ENCODE measurements at places on chromosomes 5 and 9.

DNA sequence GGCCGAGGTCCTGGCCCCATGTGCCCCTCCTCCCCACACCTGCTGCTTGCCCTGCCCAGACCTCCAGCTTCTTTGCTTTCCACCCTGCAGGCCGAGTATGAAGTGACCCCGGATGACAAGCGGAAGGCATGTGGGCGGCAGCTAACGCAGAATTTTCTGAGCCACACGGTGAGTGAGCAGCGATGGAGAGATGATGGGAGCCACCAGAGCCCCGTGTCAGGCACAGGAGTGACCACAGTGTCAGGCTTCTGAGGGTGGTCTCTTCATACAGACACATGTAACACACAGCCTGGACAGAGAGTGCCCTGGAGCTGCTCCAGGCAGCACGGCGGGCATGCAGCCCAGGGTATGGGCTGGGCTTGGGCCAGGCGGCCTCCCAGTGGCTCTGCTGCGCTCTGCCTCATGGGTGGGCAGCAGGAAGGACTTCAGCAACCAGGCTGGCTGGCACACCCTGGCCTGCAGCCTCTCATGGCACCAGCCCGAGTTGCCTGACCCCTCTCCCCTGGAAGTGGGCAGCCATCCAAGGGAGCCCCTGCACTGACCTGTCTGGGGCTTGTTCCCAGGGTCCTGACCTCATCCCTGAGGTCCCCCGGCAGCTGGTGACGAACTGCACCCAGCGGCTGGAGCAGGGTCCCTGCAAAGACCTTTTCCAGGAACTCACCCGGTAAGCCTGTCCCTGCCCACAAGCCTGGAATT lies 5.8 kb downstream of the GRK6 start:
- no peak for DNase-seq

DNA sequence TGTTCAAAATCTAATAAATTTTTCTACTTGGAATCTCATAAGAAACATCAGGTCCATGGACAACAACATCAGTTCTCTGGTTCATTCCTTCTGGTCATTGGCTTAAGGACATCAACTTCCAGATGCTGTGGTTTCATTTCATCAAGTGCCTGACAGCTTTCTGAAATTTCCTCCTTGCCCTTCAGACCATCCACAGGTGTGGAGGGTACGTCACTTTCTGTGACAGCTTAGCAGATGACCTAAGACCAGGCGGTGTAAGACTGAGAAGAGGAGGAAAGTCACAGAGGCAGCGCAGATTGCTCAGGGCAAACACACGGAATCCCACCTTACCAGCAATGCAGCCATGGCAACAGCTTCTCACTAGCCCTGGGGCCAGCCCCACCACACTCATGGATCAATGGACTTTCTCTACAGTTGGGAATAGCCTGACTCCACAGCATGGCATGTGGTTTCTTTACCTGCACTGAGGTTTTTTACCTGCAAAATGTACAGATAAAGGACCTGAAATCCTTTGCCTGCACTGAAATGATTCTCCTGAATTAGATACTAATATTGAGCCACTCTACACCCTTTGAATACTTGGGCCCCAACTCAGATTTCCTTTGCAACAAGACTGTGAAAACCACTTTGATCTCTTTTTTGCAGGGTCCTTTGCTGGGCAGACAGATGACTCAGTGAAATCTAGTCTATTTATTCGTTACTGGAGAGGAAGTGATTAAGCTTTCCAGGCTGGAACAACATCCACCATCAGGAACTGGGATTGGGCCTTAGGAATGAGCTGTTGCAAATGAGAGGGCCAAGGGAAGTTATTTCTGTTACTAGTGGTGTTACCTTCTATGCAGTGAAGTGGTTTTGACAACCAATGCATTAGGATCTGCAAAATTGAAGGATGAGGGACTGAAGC lies 26.9 kb downstream of the TICAM2 start:
- no peak for DNase-seq

DNA sequence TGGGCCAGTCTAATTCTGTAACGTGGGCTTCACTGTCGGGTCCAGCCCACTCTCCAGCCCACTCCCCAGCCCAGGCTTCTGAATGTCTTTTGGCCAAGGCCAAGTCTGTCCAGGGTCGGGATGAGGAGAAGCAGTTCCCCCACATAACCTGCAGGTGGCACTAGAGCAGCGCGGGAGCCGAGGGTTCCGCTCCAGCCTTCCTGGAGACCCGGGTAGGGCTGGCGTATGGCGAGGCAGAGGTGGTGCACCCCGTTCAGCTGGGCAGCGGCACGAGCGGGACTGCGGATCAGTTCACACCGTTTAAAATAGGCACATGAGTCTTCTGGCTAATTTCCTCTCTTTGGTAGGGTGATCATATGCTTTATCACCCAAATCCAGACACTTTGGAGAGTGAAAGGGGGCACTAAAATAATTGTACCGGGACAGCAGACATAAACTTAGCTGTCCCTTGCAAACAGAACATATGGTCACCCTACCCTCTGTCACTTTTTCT lies 185.9 kb downstream of the MSX2 start:
- DNase-seq: peak; percentile 47

DNA sequence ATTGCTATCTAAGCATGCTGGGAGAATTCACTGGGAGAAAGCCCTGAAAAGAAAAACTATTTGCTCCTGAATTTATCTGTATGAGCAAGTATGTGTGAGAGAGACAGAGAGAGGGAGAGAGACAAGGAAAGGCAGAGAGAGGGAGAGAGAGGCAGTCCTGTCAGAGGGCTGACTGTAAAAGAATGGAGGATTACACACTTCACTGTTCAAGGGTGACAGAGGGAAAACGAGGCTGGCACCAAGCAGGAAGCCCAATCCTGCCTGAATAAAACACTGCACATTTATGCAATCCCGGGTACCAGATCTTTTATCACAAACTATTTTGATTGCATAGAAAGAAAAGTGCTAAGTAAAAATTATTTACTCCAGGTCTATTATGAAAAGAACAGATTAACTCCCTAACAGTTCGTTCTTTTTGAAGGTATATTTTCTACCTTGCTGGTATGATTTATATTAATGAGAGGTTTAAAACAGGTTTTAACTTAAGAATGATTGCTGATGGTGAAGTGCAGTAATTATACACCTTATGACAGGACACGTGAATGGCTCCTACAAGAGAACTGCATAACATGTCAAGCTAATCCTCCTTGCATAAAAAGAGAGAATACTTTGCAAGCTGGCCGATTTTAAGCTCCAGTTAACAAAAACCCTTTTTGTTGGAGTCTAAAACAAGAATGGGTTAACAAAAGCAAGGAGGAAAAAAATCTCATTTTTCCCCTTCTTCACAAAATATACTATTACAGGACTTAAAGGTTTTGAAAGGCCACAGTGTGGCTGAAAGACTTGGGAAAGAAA lies 82.5 kb downstream of the NFIB start:
- DNase-seq: no peak

DNA sequence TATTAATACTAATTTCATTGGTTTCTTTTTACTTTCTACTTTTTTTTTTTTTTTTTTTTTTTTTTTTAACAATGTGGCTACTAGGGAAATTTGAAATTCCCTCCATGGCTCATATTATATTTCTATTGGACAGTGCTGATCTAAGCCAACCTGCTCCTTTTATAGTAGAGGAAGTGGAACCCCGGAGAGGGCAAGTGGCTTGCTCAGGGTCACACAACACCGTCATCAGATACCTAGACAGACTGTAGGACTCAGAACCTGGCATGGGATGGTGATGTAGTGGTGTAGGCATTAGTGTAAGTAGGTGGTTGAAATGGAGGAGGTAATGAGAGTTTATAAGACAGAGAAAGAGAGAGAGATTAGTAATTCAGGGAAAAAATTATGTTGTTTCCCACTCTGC lies 10.8 kb downstream of the ZNF618 start:
- no peak for DNase-seq

- no peak for DNase-seq
These were observed 89.4 kb downstream of the SH3TC2 start for GRCh38 chr5:148973455-148973854.

- DNase-seq: no peak
These were observed 10.0 kb downstream of the PLPPR1 start for GRCh38 chr9:101038488-101038887.

DNA sequence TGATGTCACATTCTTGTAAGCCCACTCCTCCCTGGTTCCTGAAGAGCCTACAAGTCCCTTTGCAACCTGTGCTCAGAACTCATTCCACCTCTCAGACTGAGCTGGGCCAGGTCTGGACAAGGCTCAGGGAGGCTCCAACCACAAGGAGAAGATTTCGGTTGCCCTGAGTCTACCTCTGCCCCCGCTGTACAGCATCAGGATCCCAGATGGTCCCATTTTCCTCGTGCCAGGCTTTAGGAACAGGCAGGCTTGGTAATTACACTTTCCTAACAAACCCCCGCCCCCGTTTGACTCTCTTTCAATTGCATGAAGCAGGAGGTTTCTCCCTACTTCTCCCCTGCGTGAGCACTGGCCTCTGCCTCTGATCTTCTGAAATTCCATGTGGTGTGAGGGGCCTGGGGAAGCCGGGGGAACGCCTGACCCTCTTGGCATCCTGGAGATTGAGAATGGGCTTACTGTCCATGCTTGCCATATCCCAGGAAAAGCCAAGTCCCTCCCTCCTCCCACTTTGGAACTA lies 86.9 kb upstream of the CTNNA1 start:
- DNase-seq: no peak

GRCh38 chr9:16193066-16193465 lies 640.2 kb downstream of the CCDC171 start:
- no peak for DNase-seq

- no peak for DNase-seq
These were observed 187.8 kb downstream of the NR3C1 start for GRCh38 chr5:143215690-143216089.

DNA sequence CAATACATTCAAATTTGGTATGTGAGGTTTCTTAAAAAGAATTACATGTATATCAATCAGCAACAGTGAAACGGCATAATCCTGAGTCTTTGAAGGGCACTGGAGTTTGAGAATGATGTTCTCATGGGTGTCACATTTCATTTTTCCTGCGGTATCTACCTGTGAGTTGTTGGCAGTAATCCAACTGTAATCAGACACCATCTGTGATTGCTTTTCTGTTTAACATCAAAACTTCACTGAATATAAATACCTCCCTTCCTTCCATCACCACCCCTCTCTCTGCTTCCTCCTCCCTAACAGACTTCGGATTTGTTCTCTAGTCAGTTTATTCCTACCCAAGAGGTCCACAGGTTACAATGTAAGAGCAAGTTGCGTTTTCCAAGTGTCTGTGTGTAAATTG lies 275.2 kb upstream of the PCSK5 start:
- DNase-seq: no peak

DNA sequence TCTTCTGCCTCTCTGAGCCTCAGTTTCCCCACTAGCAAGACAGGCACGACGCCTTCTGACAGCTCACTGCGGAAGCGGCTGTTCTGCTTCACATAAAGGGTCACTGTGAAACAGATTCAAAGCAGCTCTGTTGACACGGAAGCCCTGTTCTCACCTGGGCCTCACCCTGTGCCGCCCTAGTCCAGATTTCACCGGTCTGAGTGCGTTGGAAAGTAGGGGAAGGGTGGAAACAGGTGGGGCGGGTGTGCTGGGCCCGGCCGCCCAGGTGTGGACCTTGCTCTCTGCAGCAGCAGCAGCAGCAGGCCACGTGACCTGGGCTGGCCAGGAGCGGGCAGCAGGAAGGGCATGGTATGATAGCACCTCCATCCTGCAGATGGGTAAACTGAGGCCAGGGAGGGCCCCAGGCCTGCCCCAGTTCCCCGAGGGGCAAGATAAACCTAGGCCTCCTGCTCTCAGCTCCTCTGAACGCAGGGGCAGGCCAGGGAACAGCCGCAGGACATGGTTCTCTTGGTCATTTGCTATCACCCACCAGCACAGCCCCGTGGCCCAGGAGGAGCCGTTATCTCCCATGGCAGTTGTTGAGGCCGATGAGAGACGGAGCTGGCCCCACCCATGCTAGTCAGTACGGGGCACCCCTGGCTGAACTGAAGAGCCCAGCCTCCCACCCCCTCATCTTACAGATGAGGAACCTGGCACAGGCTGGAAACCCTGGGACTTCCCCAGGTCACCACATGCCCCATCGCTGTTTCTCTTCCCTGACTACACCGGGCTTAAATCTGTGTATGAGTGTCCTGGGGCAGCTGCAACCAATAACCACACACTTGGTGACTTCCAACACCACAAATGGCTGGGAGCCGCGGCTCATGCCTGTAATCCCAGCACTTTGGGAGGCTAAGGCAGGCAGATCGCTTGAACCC lies 12.1 kb downstream of the PTGES2 start:
- no peak for DNase-seq

Measured in NCI-H774 (cell line).